ENCODE measurements at places on chromosomes 3 and 15.

- DNase-seq: no peak
Observed at GRCh38 chr15:61680260-61681037, 379.8 kb downstream of the VPS13C start.

DNA sequence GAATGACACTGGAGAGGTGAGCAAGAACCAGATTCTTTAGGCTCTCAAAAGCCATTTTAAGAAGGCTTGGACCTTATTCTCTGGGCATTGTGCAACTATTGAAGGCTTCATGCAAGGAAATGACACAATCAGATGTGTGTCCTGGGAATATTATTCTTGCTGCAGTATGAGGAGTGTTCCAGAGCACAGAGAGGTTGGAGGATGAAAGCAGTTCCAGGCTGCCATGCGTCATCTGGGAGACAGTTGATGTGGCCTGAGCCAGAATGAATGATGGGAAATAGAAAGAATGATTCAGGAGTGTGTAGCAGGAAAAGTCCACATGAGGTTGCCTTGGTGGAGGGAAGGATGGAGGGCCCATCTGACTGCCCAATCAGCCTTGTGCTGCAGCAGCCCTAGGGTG, 123.1 kb downstream of the CHCHD6 start:
- no peak for DNase-seq

- DNase-seq: no peak
Observed at GRCh38 chr15:45719490-45719889, 84.7 kb downstream of the SQOR start.

DNA sequence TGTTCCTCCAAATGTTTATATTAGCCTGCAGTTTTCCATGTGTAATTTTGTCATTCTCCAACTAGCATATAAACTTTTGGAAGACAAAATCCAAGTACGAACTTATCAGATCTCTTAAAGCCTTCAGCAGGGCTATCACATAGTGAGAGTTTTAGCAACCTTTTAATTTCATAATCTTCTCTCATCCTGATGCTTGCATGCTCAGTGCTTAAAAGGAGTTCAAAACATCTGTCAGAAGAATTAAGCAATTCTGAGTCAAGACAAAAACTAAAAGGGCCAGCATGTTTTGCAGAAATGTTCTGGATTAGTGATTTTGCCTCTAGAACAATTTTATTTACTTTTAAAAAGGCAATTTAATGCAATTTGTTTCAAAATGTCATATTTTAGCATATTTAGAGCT, 73.4 kb upstream of the SLC2A2 start:
- DNase-seq: no peak

DNA sequence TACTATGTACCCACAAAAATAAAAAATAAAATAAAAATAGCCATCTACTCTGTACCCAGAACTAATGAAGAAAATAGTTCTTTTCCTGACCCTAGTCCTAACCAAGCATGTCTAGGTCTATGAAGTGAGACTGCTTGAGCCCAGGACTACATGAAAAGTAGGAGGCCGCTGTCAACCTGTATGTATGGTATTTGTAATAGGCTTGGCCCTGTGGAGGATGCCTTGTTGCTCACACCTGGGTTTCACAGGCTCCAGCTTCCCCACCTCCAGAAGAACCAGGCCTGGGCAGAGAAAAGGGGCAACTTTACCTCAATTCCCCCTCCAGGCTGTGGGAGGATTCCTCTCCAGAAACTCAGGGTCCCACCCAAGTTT, 6.8 kb upstream of the PKM start:
- no peak for DNase-seq
